ENCODE measurements at places on chromosomes 11 and 22.
A peak's percentile ranks its signal among the peaks of the same experiment; 100 is the strongest.

- peak; percentile 77 for DNase-seq
These were observed 6.3 kb upstream of the OSM start for GRCh38 chr22:30272781-30273601.

DNA sequence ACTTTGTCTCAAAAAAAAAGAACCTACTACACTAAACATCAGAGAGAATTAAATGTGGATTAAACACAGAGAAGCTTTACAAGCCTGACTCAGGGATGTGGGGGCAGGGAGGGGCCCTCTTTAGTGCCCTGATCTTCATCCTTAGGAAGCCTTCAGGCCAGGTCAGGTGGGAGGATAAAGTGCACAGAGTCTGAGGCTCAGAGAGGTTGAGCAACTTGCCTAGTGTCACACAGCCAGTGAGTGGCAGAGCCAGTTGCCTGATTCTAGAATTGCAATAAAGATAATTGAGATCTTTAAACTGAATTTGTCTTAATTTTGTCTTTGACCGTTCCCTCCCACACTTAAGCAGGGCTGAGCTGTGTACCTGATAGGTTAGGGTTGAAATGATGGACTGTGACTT lies 7.2 kb downstream of the SEC14L6 start:
- DNase-seq = no peak

DNA sequence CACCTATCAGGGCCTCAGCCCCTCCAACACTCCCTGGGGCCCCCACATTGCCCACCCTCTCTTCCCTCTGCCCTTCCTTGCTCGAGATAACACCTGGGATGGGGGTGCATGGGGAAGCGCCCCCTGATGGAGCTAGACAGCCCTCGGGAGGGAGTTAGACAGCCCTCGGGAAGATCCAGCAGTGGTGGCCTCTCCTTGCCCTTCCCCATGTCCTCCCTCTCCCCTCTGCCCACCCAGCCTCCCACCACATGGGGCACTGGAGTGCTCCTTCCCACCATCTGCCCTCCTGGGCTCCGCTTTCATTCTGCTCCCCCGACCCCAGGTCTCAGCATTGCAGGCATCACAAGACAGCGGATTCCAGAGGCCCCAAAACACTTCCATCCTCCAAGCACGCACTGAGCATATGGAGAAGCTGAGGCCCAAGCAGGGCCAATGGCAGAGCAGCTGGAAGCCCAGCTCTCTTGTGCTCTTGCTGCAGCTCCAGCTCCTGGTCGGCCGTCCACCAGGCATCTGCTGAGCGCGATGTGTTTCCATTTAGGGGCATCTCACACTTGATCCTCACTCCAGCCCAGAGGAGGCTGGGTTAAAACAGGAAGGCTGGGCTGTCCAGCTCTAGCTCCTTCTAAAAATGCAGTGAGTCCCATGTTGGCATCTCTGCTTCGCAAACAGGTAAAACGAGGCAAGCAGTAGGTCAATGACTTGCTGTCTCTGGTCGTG lies 65.6 kb downstream of the IGLL1 start:
- DNase-seq = no peak

- no peak for DNase-seq
These were observed 1.0 kb downstream of the FUT4 start for GRCh38 chr11:94544646-94545263.

GRCh38 chr11:118910309-118911112 lies 15.2 kb downstream of the BCL9L start:
- DNase-seq = no peak

DNA sequence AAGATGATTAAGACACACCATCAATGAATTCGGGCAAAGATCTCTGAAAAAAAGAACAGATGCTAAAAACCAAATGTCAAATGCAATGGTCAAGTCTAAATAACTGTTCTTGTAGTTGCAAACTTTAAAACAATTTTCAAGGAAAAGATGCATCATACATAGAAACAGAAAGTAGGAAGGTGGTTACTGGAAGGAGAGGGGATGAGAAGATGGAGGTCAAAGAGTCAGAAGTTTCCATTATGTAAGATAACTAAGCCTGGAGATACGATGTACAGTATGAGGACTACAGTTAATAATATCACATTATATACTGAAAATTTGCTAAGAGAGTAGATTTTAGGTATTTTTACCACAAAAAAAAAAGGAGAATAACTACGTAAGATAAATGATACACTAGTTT lies 27.1 kb downstream of the CWF19L2 start:
- no peak for DNase-seq

DNA sequence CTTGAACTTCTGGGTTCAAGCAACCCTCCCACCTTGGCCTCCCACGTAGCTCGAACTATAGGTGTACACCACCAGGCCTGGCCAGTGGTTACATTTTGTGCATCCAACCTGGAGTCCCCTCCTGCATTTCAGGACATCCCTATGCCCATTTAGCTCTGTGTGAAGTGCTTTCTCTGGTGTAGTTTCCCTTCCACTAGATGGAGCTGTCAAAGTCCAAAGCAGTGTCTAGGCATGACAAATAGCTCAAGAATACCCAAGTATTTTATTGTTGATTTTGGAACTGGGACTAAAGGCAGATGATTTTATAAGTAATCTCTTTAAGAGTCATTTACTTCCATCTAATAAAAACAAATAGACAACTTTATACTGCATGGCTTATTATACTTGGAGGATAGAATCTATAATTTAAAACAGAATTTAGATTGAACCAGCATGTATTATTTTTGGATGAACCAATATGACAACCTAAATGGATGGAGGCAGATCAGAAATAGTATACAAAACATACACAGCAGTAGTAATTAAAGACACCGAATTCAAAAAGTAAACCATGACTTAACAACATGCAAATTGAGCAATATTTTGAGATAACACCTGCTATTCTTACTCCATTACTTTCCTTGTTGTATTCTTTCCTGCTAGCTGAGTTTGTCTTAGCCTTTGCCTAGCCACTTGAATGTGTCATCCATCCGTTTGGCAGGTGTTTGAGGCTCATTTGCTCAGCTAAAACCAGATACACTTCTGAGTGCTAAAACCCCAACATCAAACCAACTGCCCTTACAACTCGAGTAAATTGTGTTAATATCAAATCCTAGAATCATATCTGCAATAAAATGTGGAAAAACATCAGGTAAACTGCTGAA lies 37.7 kb downstream of the EIF4ENIF1 start:
- peak; percentile 18 for DNase-seq

GRCh38 chr22:46162285-46162684 lies 12.0 kb downstream of the PPARA start:
- no peak for DNase-seq

- no peak for DNase-seq
These were observed 709 bp upstream of the ST3GAL4 start for GRCh38 chr11:126354631-126355323.

DNA sequence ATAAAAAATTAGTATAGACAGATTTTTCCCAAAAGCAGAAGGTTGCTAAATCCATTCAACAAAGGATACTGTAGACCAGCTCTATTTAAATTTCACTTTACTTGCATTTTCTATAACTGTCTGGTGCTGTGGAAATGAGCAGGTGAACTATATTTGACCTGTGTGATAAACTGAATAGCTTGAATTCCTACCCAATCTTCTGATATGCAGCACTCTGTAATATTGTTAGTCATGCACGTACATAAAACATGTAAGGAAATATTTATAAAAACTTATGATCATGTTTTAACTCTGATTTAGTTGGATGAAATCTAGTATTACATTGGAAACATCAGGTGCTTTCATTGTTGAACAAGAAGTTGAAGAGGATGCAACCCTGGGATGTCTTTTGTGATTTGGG lies 213.6 kb downstream of the DBX1 start:
- DNase-seq = no peak

DNA sequence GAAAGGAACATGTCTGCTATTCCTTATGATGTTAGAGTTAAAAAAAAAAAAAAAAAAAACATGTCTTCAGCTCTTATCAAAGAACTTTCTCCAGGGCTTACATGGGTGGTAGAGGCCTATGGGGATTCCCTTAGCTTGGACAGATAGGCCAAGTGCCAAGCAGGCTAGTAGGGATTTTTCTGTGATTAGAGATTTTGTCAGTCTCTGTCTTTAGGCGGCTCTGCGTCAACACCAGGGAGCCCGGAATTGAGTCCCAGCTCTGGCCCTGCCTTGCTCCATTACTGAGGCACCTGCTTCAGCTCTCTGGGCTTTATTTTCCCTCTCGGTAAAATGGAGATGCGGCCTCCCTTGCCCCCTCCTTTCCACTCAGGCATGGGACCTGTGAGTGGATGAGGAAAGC lies 13.1 kb downstream of the CRY2 start:
- no peak for DNase-seq
